ENCODE measurements at places on chromosomes 12 and 14.
A peak's percentile ranks its signal among the peaks of the same experiment; 100 is the strongest.

GRCh38 chr14:94562022-94562421 lies 780 bp downstream of the SERPINA4 start:
- no peak for DNase-seq

- DNase-seq, result no peak
Observed at GRCh38 chr14:81208489-81208888, 12.3 kb downstream of the GTF2A1 start.

DNA sequence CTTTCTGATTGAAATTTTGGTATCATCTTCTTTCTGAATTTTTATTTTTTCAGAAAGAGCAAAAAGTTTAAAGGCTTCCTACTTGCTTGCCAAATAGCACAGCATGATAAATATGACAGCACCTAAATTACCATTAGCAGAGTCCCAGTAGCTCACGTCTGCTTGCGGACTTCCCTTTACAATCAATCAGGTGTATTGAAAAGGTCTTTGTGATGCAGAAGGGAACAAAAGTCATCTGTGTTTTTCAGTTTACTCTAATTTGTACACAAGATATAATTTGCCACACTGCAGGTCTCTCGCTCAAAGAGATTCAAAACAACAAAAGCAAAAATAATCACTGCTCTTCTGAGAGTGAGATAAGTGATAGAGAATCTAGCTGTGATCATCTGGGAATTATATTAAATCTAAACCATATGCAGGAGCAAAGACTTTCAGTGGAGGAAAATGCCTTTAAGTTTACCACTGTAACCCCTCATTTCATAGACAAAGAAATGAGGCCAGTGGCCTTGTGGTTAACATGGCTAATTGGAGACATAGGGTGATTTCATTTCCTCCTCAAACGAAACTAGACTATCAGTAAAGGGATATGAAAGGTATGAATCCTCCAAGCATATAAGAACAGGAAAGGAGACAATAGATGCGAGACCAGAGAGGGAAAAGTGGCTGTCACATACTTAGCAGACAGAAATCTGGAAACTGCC lies 240.8 kb upstream of the TMPO start:
- DNase-seq, result no peak

DNA sequence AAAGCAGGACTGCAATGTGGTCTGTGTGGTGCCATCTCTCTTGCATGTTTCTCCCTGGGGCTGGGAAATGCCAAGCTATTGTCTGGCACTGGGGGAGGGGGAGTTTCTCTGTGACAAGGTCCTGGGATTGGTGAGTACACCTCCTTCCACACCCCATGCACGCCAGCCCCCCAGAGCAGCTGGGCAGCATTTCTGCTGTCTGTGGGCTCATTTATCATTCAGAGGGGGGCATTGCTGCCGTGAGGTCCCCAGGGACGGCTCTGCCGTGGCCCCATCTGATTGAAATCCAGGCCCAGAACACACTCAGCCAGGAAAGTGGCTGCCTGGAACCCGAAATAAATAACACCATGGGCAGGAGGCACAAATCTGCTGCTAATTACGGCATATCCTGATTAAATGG lies 12.6 kb upstream of the FAM222A start:
- no peak for DNase-seq

- DNase-seq, result no peak
Observed at GRCh38 chr12:117359029-117359845, 2.2 kb downstream of the NOS1 start.

DNA sequence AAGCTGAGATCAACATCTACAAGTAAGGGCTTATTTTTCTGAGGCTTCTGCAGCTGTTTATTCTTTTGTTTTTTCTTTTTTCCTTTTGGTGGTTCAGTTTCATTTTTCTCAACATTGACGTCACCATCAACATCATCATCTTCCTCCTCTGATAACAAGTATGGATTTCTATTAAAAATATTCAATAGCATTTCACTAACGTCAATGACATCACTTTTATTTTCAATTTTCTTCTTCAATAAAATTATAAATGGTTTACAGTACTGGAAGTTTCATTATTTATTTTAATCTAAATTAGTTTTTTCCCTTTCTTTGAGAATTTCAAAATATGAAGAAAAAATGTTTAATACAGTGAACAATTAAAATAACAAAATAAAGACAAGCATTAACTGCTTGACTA lies 23.9 kb downstream of the NEMF start:
- no peak for DNase-seq

DNA sequence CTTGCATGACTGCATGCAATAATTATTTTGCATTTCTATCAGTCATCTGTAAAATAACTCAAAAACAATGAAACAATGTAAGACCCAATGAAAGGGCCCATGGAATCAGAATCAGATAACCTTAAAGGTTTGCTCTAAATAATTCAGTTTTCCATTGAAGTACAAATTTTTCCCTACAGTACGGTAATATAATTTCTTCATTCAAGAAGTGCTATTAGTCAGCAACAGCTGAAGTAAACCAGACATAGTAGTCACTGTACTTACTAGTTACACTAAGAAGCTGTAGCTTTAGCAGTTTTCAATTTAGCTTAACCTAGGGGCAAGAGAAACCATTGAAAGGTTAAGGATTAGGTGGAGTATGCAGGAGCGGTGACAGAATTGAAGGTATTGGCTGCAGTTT lies 43.5 kb downstream of the BCAT1 start:
- DNase-seq, result no peak

DNA sequence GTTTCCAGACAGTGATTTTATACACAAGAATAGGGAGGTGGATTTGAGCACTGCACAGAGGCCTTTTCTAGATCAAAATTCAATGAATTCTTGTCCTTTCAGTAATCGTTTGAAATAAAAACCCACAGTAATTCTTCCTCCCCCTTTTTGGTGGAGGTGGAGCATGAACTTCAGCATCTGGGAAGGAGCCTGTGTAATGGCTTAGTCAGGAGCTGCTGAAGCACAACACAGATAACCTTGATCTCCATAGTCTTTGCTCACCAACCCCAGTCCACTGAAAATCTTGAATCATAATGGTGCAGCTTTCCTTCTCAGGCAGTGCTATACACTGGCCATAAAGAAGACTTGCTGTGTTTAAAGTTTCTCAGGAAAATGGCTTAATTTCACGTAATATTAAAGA lies 6.4 kb upstream of the TBPL2 start:
- DNase-seq, result peak; percentile 67

GRCh38 chr12:41058266-41058665 lies 129.9 kb upstream of the PDZRN4 start:
- no peak for DNase-seq

DNA sequence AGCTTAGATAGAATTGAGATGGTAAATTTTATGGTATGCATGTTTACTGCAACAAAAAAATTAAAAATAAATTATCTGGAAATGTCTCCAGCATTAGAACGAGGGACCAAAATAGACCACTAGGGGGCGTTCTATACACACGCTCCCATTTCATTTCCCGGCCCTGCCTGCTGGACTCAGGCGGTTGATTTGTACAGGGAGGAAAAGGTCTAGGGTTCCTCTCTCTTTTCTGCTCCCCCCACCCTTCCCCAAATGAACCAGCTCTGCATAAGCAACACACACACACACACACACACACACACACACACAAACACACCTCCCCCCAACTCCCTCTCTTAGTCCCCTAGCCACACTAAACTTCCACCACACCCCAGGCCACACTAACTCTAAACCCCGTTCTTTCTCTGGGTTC lies 7.8 kb upstream of the DTX1 start:
- peak; percentile 77 for DNase-seq

- no peak for DNase-seq
Observed at GRCh38 chr14:76117789-76118484, 33.8 kb upstream of the GPATCH2L start.

DNA sequence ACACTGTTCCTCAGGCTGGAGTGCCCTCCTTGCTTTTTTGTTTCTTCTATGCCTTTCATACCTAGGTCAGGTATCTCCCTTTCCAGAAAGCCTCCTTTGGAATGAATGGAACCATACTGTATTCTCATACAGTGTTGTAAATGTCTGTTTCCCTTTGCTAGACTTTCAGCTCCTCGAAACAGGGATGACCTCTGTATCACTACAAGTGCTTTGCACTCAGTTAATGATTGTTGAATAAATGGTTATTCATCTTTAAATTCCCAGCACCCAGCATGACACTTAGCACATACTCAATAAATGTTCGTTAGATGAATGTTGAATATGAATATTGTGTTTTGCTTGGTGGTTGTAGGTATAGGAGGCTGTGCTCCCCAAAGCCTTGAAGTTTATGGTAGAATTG lies 5.9 kb upstream of the TULP3 start:
- no peak for DNase-seq

DNA sequence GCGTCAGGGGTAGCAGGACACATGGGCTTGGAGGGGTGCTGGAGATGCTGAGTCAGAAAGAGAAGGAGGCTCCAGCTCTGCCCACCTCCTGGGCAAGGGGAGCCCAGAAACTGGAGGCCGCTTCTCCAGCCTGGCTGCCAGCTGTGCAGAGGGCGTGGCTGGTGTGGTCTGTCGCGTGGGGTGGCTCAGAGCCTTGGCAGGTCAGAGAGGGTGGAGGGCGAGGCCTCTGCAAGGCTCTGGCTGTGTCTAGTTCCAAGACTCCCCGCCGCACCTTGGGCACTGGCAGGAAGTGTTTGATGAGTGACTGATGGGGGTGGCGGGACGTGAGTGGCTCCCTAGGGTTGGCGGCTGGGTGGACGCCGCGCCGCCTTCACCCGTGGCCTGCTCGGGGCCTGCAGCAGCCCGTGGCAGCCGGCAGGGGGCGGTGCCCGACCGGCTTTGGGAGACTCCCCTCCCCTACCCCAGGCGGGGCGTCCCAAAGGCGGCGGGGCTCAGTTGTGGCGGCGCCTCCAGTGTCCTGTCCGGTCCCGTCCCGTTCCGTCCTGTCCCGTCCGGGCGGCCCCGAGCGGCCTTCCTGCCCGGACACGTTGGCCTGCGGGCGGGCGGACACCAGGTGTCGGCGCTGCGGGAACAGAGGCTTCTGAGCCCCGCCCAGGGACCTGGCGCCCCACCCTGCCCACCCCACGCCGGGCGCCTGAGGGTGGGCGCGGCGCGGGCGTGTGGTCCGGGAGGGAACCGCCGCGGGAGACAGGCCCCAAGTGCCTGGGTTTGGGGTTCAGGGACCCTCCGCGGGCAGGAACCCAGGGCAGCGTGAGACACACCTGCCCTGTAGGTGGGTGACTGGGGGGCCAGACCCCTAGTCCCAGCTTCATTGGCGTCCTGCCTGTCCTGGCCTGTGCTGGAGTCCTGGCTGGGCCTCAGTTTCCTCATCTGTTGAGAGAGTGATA lies 39.7 kb downstream of the KRT80 start:
- no peak for DNase-seq

DNA sequence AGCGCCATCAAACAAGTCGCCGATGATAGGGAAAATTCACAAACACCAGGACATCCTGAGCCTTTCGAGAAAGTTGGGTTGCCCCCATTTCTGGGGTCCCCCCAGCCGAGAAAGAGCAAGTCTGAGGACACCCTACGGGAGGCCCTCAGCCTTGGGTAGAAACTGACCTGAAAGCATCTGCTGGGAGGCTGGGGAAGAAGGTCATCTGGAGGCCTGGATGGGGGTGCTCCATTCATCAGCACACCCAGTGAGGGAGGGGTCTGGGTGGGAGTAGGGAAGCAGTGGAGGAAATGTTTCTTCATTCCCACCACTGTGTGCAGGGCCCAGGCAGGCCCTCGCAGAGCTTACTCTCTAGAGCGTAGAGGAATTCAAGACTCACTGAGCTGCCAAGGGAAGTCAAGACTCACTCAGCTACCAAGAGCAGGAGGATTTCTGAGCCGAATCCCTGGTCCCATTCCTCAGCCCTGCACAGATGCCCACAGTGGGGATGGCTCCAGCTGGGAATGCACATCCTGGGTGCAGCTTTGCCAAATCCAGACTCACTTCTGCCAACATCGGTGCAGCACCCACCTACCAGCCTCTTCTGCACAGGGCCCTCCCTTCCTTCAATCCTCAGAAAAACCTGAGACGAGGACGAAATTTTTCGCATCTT lies 38.1 kb downstream of the DIO3 start:
- DNase-seq, result no peak

- DNase-seq, result no peak
Observed at GRCh38 chr12:42641221-42641885, 51.8 kb upstream of the PRICKLE1 start.

DNA sequence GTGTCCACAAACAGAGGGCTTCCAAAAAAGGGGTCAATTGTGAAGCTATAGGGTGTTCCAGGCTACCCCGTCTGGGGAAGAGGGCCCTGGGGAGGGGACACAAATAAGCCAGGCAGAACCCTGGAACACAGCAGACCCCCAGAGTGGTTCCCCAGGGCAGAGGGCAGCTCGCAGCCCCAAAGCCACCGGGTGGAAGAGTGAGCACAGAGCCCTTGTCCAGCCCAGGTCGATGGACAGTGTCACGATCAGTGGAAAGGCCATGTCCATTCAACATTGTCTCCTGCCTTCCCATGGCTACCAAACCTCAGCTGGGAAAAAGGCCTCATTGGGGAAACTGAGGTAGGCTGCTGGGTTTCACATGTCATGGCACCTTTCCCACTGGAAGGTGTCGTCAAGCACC lies 131.4 kb downstream of the DICER1 start:
- DNase-seq, result no peak

DNA sequence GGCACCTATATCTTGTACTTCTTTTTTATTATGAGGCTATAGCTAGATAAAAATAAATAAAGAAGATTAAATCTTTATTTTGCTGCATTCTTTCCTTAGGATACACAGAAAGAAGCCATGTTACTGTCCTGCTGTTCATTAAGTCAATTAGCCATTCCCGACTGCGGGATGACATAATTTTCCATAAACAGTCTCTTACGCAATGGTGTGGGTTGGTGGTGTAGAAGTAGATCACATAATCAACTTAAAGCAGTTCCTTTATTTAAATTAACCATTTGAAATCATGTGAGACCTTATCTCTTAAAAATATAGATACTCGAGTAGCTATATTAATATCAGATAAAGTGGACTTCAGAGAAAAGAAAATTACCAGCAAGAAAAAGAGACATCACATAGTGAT lies 40.2 kb downstream of the TAOK3 start:
- DNase-seq, result no peak

GRCh38 chr12:67414011-67414715 lies 145.0 kb downstream of the CAND1 start:
- DNase-seq, result no peak

DNA sequence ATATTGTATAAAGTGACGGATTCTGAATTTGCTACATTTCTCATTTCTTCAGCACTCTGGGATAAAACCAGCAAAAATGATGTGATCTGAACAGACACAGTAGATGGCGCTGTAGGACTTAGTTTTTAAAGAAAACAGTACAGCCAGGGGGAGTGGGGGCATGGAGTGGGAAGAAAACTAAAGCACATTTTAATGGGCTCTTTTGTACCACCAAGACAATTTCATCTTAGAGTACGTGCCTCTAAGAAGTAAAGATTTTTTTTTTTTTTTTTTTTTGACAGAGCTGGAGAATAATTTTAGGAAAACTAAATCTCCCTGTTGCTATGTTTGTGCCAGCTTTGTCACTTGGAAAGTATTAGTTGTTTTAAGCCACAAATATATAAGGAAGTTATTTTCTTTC lies 124.4 kb downstream of the RAD51B start:
- peak; percentile 91 for DNase-seq

- DNase-seq, result no peak
Observed at GRCh38 chr12:24814379-24815113, 134.4 kb downstream of the BCAT1 start.
